ENCODE measurements at places on chromosomes 5 and 9.

- no peak for DNase-seq
These were observed 77.4 kb upstream of the ADAMTS16 start for GRCh38 chr5:5062525-5063302.

- DNase-seq = no peak
These were observed 35.9 kb downstream of the FBXW2 start for GRCh38 chr9:120757026-120757913.

- no peak for DNase-seq
These were observed 28.4 kb upstream of the LTC4S start for GRCh38 chr5:179765400-179765799.

DNA sequence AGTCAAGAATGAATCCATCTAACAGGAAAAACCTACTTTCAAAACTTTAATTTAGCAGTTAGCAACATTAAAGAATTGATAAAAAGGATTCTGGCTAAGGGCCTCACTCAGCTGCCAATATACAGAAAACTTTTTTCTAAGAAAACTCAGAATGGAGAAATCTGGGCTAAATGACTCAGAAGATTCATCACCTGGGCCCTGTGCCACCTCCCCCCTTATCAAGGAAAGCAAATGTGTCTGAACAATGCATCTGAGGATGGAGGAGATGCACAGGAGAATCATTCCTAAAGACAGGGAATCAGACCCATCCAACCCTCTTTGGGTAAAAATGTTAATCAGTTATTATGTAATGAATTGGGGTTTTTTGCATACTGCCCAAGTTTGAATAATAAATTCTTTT, 592.0 kb upstream of the DMAC1 start:
- DNase-seq = no peak

DNA sequence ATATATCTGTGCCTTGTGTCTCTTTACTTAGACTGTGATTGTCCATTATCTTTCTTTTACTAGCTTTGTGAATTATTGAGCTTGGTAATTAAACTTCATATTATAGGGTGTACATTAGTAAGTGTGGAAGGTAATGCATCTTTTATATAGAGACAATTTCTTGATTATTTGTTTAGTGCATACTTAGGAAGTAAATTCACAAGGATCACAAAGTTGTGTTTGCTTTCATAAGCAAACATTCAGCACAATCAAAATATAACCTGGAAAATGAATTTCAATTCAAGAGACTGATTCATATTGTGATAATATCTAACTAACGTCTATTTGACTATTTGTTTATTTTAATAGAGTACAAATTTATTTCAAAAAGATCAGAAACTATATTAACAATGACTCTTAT, 749.9 kb upstream of the NUDT12 start:
- DNase-seq = no peak

GRCh38 chr9:13487498-13487897, 208.0 kb upstream of the MPDZ start:
- DNase-seq = no peak

DNA sequence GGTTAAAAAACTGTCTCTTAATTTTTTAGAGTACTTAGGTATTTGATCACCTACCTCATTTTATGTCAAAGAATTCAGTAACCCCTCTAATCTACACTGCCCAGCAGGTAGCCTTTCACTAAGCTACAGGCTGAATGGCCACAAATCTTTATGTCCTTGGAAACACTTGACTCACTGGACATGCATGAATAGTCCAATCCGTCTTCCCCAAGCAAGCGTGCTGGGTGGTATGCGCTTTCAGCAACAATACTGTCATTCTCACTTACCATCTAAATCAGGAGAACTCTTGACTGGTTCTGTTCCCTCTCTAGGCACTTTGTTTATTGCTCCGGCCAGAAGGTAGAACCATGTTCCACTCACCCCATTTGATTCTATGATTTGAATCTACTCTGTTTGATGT, 73.1 kb downstream of the TRPM3 start:
- DNase-seq = no peak

DNA sequence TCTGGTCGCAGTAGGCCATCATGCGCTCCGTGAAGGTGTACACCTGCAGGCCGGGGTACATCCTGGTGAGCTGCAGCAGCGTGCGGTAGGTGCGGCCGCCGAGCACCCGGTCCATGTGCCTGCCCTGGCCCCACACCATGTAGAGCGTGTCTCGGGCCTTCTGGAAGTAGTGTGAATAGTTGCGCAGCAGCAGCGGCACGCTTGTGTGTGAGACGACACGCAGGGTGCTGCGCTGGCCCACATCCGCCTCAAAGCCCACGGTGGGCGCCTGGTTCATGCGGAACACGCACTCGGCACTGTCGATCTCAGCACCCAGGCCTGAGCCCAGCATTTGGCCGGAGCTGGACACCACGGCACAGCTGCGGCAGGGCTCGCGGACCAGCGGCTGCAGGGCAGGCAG, 4.5 kb downstream of the ST6GALNAC4 start:
- DNase-seq = no peak

GRCh38 chr5:27463446-27464149, 425.2 kb upstream of the CDH9 start:
- DNase-seq = no peak
